ENCODE measurements at places on chromosomes 16 and 17.

- peak; percentile 65 for DNase-seq
Measured at GRCh38 chr16:30896261-30896888, at the start of gene CTF1. Gene CTF1 (plus strand): TSS chr16:30896614. CDS start chr16:30896644, 30 bp downstream.

- DNase-seq = no peak
Measured at GRCh38 chr17:60348616-60349015, 43.3 kb downstream of the USP32 start.

DNA sequence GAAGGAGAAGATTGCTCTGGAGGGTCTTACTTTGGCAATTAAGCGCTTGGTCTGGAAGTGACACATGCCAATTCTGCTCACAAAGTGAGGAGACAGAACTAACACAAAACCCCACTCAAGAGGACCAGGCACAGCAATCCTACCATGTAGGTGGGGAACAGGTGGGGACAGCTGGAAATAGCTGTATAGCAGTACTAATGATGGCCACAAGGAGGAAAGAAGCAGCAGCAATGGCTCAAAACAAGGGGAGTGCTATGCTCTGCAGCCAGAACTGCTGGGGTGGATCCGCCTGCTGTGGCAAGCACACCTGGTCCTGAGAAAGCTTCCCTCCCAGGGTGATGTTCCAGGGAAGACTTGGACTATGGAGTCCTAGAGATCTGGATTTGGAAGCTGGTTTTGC is 17.0 kb upstream of the TMEM132E start:
- no peak for DNase-seq

- DNase-seq = no peak
Measured at GRCh38 chr16:30910427-30911029, 12.8 kb upstream of the FBXL19 start.

DNA sequence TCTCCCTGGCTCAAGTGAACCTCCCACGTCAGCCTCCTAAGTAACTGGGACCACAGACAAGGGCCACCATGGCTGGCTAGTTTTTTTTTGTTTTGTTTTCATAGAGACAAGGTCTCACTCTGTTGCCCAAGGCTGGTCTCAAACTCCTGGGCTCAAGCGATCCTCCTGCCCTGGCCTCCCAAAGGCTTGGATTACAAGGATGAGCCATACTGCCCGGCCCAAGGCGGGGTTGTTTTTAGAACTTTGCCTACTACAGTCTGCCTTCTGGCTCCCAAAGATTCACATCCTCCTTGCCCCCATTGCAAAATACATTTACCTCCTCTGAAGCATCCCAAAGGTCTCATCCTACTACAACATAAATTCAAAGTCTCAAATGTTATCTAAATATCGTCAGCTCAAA is 49.5 kb upstream of the PHOSPHO1 start:
- no peak for DNase-seq

DNA sequence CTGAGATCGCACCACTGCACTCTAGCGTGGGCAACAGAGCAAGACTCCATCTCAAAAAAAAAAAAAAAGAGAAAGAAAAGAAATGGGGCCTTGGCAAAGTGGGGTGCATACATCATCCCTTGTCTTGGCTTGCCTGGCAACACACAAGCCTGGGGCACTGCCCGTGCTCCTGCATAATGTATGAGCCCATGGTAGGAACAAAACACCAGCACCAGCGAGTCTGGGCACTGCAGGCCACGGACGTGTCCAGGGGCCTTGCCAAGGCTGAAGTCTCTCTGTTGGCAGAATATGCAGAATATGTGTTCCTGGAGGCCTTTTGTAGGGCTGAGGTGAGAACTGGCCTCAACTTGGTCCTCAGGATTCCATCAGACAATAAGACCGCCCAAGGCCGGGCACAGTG is 15.7 kb upstream of the ALDOA start:
- DNase-seq = no peak

DNA sequence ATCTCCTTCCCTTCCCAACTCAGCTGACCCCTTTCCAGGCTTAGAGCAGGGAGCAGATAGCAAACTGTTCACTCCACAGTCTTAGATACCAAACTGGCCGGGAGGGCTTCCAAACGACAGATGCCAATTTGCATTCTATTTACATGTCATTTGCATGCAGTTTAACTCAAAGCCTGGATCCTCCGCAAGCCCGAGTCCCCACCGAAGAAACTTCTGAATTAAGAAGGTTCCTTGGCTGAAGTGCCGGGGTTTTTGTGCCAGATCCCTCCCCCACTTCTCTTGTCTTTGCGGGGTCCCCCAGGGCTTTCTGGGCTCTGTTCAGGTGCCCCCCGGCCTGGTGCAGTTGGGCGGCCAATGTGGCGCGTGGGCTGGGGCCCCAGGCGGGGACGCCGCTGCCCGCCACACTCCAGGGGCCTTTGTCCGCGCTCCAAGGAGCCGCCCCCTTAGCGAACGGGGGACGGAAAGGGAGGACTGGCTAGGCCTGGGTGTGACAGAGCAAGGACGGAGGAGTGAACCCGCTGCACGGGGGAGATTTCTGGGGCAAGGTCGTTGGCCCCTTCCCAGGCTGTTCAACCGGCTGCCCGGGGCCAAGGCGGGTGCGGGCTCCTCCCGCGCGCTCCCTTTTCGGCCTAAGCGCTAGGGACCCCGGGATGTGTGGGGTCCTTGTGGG is 1.2 kb downstream of the GPRC5B start:
- DNase-seq = no peak

- DNase-seq = no peak
Measured at GRCh38 chr17:3276126-3276525, 22.0 kb downstream of the OR3A1 start.

- DNase-seq = no peak
Measured at GRCh38 chr16:85124636-85125346, 12.5 kb upstream of the CIBAR2 start.

- DNase-seq = no peak
Measured at GRCh38 chr17:29124925-29125273, 55.3 kb downstream of the MYO18A start.

- peak; percentile 76 for DNase-seq
Measured at GRCh38 chr17:43418441-43419374, 19.9 kb downstream of the ARL4D start.

GRCh38 chr16:29029168-29029994 is 44.5 kb downstream of the LAT start:
- peak; percentile 68 for DNase-seq

DNA sequence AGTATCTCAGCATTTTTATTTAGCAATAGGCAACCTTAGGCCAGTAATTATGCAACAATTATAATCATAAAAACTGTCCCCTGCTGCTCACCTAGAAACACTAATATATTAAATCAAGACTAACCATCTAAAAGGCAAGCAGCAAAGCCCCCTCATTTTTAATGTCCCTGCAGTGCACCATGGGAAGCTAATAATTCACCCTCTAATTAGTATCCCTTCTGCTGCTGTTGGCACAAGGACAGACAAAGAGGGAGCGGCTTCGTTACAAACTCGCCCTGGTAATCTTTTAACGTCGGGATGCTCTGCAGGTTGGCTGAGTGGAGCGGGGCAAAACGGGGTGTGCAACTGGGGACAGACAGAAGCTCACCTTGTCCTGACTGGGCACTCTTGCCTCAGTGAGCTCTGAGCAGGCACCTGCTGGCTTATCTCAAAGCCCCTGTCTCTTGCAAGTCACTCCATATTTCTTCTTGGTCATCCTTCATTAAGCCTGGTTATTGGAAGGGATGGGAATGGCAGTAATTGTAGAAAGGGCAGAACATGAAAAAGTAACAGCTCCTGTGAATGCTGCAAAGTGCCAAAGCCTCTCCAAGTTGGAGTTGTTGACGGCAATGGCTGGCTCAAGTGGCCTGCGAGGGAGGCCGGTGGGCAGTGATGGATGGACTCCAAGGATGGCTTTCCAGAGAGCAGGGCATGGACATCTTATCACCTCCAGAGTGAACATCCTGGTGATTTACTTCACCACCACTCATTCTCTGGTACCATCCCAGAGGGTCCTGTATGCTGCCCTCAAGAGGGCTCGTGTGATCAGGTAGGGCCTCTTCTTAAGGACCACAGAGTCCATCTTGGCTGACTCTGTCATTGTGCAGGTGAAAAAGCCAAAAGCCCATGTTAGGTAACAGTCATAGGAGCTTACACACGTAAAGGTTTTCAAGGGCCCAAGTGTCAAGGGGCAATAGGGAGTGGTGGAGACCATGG is 219.6 kb upstream of the N4BP1 start:
- no peak for DNase-seq

- DNase-seq = no peak
Measured at GRCh38 chr16:81846105-81846504, 67.0 kb downstream of the PLCG2 start.

- no peak for DNase-seq
Measured at GRCh38 chr17:61834610-61835009, 28.7 kb downstream of the BRIP1 start.

DNA sequence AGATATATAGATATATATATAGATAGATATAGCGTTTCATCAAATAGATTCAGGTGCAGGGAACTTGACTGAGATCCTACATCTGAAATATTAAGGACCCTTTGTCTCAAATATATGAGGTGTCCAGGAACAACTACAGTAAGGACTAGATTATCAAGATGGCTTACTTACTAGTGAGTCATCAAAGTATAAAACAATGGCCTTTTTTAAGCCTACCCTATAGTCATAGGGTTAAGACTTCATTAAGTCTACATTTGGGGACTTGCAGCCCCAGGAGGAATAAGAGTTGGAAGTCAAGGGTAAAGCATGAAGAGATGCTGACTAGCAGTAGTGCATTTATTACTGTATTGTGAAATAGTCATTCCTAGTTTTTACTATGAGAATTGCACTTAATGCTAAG is 1023.4 kb downstream of the CDH11 start:
- no peak for DNase-seq

GRCh38 chr16:4511441-4512082 is 27.0 kb downstream of the CDIP1 start:
- DNase-seq = no peak

- DNase-seq = no peak
Measured at GRCh38 chr17:6450926-6451832, 6.9 kb downstream of the PIMREG start.

DNA sequence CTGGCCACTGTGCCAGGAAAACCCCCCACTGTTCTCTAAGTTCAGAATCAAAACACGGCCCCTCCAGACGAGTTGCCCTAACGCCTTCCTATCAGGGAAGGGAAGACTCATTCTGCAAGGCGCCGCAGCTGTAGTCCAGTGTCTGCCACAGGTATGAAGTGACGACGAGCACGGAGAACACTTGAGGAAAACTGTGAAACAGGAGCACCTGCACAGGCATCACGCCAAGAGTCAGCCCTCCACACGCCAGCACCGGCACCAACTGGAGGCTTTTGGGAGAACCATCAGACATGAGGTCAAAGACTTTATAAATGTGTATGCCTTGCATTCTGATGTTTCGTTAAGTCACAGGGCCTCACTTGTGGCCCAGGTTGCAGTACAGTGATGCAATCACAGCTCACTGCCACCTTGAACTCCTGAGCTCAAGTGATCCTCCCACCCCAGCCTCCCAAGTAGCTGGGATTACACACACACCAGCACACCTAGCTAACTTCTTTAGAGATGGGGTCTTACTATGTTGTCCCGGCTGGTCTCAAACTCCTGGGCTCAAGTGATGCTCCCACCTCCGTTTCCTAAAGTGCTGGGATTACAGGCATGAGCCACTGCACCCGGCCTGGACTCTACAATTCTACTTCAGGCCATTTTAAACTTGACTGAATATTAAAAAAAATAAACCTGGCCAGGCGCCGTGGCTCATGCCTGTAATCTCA is 22.9 kb downstream of the KLHDC4 start:
- no peak for DNase-seq

GRCh38 chr17:72795941-72796340 is 296.5 kb downstream of the SLC39A11 start:
- no peak for DNase-seq

DNA sequence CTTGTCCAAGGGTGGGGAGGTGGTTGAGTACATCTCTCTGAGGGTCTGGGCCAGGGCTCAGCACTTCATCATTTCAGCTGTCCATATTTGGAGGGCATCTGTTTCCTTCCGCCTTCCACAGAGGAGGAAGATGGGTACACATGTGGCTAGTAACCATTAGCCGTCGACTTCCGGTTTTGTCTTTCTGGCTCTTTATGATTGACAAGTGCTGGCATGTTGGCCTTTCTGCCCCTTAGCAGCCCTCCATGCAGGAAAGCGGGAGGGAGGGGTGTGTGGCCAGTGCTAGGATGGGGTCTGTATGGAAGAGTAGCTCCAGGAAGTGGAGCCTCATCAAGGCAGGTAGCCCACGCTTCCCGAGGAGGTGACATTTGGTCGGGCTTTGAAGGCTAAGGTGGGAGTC is 69.6 kb downstream of the RAI1 start:
- DNase-seq = no peak

DNA sequence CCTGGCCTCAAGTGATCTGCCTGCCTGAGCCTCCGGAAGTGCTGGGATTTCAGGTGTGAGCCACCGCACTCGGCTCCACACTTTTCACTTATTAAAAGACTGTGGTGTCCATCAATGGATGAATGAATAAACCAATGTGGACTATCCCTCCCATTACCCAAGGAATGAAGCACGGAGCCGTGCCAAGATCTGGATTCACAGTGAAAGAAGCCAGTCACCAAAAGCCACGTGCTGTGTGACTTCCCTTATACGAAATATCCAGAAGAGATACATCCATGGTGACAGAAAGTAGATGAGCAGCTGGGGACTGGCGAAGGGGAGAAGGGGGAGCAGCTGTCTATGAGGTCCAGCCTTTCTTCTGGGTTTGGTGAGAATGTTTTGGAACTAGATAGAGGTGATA is 48.2 kb upstream of the STH start:
- DNase-seq = no peak

GRCh38 chr17:41004397-41004796 is 4.5 kb downstream of the KRTAP3-1 start:
- no peak for DNase-seq

All from BJ (cell line).